Motor neuron (in vitro differentiated cells): ENCODE measurements at places on chromosomes 4 and X. TPM values are rescaled to one million over a fixed set of nuclear protein-coding genes. Genes with fewer than 3 reads are reported as not detected.

DNA sequence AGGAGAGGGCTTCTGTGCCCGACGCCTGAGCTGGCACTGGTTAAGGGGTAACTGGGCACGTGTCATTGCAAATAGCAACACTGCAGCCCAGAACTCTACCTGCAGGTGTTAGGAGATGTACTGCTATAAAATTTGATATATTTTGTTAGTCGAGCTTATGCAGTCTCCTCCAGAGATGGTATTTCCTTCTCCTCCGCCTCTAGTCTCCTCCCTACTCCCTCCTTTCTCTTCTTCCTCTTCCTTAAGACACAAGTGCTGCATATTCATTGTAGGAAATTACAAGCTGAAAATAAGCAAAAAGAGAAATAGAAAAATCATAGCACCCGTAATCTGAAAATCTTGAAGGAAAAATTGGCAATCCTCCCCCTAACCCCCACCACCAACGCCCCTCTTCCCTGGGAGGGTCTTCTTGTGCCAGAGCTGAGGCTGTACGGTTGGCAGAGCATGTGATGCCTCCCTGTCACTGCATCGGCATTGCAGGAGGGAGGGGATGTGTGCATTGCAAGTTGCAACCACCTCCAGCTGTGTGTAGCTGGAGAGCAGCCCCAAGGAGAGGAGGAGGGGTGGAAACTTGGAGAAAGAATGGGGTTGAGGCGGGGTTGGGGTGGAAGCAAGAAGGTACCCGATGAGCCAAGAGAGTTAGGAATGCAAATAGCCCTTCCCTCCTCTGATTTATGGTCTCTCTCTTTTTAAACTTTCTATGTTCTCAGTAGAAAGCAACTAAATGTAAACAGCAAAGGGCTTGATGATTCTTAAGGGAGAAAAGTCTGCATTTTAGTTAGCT lies 48.3 kb upstream of the MND1 start:
- ATAC-seq = peak; percentile 97

GRCh38 chr4:113825272-113825671 lies 63.7 kb upstream of the CAMK2D start:
- no peak for ATAC-seq

GRCh38 chr4:158970812-158971211 lies 132.1 kb upstream of the RAPGEF2 start:
- no peak for ATAC-seq

- ATAC-seq = no peak
Measured at GRCh38 chr4:878796-879728, 53.1 kb downstream of the GAK start.

DNA sequence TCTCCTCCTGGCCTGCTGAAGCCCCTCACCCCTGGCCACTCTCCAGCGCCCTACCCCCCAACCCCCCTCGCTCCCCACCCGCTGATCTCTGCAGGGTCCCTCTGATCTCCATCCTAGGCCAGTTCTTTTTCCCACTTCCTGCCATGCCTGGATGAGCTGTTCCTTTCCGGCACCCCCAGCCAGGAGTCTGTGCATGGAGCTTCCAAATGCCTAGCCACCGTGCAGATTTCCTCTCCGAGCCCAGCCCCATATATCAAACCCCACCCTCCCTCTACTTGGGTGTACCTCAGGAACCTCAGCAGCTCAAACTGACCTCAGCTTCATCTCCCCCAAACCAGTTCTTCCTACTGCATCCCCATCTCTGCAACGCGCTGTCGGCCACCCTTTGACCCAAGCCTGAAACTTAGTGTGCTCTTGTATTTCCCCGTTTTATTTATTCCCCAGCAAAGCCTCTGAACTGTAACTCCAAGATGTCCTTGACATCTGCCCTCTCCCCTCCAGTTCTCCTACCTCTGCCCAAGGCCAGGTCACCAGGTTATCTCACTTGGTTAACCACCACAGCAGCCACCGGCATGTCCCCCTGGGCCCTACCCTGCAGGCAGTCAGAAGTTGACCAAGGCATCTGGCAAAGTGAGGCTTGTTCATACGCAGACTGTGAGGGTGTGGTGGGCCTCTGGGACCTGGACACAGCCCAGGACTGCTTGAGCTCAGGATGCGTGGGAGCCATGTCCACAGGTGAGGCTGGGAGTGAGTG lies 194.9 kb upstream of the PSAPL1 start:
- no peak for ATAC-seq

GRCh38 chr4:27629532-27630225 lies 769.0 kb downstream of the STIM2 start:
- no peak for ATAC-seq

GRCh38 chrX:39398215-39398962 lies 597.1 kb downstream of the MID1IP1 start:
- no peak for ATAC-seq

- peak; percentile 57 for ATAC-seq
Measured at GRCh38 chr4:110088670-110089069, 109.7 kb downstream of the ELOVL6 start.

DNA sequence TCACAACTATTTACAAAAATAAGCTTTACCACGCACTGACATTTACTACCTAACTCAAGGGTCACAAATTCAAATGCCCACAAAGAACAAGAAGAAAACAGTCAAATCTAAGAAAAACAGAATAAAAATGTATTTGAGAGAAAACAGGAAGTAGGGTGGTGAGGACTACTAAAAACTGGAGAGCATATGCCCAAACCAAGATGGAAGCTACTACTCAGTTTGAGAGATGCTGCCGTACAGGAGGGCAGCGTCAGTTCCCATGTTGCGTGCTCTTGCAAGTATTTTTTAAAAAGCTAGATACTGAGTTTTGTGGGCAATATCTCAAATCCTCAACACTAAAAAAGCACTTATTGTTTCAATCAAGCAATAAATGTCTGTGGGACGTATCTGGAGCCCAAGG lies 16.2 kb downstream of the HNRNPD start:
- no peak for ATAC-seq

- ATAC-seq = no peak
Measured at GRCh38 chr4:14375816-14376215, 626.5 kb upstream of the CPEB2 start.

DNA sequence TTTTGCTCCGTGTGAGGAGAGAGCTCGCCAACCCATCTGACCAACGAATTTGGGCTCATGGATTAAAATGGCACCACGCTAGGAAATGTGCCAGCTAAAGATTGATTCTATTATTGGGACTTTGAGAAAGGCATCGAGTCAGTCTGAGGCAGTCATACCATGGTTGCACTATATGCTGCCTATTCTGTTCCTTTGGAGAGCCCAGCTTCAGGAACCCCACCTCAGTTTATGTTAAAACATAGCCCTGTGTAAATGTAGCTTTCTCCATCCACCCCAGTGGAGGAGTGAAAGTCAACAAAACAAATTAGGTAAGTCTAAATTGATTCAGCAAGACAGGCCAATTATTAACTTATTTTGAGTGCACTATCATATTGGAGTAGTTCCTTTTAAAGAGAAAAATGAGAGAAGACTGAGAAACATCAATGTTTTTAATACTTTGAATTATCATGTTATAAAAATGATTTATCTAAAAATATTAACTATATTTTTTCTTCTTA lies 24.5 kb upstream of the ADH7 start:
- ATAC-seq = no peak

DNA sequence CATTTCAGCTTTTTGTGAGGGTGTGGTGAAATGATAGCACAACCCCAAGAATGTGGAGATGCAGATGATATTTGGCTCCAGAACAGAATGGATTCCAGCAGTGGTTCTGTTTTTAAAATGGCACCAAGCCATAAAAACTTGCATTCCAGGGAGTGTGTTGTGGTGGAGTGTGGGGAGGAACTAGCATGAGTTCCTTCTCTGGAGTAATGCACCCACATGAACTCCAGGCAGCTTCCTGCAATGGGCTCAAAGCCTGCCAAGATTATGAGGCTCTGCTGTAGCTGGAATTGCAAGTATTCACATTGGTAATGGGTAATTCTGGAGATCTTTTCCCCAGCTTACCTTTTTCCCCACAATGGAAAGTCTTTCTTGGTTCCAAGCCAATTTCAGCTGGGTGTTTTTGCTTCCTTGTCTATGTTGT lies 161.4 kb downstream of the RAB28 start:
- ATAC-seq = no peak

- ATAC-seq = no peak
Measured at GRCh38 chrX:103361798-103362197, 5.5 kb downstream of the TCEAL9 start.

DNA sequence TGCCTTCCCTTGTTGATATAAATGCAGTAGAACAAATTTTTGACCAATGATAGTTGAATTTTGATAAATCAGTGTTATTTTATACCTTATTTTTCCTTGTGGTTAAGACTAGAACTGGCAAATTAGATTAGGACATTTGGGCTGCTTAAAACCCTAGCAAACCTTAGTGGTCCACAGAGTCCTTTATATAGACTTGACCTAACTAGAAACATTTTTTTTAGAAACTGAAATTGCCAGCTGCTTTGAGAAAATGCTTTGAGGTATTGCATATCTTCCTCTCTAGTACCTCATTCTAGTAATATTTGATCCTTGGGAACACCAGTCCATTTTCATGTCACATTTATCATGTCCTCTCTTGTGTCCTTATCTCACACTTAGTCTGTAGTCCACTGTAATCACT lies 580.3 kb downstream of the FSTL5 start:
- ATAC-seq = no peak

- ATAC-seq = peak; percentile 31
Measured at GRCh38 chrX:33434256-33435092, 223.1 kb upstream of the DMD start.

- no peak for ATAC-seq
Measured at GRCh38 chr4:57231781-57232180, 121.6 kb upstream of the IGFBP7 start.

DNA sequence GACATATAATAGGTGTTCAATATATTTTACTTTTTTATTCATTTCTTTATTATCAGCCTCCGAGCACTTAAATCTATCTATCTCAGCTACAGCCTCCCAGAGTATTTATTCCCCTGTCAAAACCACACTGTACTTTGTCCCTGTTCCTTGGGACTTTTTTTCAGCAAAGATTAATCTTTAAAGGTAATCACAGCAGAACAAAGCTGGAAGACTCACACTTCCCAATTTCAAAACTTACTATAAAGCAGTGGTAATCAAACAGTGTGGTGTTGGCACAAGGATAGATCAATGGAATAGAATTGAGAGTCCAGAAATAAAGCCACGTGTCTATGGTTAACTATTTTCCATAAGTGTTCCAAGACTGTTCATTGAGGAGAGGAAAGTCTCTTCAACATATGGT lies 59.7 kb downstream of the KLHL13 start:
- no peak for ATAC-seq

DNA sequence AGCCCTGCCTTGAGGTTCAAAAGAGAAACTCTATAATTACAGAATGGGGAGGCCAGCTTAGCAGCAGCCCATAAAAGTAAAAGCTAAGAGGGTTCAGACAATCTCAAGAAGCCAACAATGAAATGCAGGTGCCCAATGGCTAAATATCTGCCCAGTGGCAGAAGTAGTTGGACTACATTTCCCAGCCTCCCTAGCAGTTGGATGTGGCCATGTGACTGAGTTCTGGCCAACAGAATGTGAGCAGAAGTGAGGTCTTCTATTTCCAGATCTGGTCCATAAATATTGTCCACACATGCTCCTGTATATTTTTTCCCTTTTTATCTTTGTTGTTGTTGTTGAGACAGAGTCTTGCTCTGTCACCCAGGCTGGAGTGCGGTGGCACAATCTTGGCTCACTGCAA lies 127.9 kb upstream of the NHS start:
- no peak for ATAC-seq

DNA sequence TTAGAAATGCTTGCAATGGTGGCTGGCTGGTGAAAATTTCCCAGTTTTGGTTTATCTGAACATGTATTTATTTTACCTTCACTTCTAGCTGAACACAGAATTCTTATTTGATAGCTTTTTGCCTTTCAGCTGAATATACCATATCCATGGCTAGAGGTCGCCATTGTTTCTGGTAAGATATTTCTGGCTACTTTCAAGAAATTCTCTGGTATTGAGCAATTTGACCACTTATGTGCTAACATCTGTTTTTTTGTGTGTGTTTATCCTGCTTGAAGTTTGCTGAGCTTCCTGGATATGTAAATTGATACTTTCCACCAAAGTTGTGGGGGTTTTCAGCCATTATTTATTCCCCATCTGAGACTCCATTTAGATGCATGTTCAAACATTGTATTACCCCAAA lies 75.4 kb downstream of the FBXW7 start:
- ATAC-seq = peak; percentile 75

GRCh38 chrX:132331532-132331931 lies 112.3 kb upstream of the RAP2C start:
- no peak for ATAC-seq

DNA sequence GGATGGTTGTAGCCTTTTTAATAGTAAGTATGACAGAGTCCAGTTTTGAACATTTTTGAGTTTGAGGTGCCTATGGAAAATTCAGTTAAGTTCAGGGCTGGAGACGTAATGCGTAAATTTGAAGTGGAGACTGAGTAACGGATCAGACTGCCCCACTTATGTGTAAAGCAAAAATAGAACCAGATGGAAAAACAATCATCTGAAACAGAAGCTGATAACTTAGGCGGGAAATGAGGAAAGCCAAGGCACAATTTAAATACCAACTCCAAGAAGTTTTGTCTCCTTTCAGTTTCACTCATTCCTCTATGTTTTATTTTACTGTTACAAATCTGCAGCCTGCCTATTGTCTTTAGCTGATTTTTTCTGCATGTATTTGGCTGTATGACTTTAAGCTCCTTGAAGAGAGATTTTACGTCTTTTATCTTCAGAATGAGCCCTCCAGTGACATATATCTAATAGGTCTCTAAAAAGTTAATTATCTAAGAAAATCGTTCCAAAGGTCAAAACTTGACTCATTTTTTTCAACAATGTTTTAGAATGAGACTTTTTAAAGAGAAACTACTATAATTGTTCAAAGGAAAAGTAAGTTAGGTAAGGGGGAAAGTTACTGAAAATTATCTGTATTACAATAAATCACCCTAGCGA lies 1.1 kb downstream of the SGCB start:
- ATAC-seq = no peak

- no peak for ATAC-seq
Measured at GRCh38 chrX:8721536-8721935, 10.4 kb downstream of the ANOS1 start.

GRCh38 chr4:146932116-146932515 lies 13.5 kb downstream of the TTC29 start:
- ATAC-seq = no peak

DNA sequence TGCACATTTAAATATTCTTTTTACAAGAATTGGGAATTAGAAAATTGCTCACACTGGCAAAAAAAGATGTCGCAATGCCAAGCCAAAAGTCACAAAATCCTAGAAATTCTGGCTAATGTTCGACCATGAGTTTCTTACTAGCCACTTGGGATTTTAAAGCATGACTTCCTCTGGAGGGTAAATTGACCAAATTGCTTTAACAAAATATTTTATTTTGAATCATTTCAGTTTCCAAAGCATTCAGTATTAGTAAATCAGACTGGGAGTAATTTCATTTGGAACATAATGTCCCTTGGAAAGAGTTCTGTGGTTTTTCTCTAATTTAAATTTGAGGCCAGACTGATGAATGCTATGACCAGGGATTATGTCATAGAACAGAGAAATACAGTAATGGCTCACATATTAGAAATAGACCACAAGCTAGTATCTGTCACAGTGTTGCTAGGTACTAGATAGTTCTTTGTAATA lies 7.6 kb upstream of the CXCL5 start:
- ATAC-seq = no peak

Gene NR0B1
- total RNA-seq = not detected in 2 replicates

Gene SLC6A14
- total RNA-seq = 0.13 TPM in 1 of 2 replicates, not detected in the other

Gene LPAR4
- total RNA-seq = 9.7 and 11.3 TPM in 2 replicates

Gene RPA4
- 0.22 and 0.31 TPM in 2 replicates for total RNA-seq

Gene DAPP1
- 4.9 and 5.2 TPM in 2 replicates for total RNA-seq

Gene ETDB
- total RNA-seq = not detected in 2 replicates

Gene RLIM
- 60.8 and 61.9 TPM in 2 replicates for total RNA-seq

Gene ARHGEF9
- total RNA-seq = 17.6 and 21.8 TPM in 2 replicates

Gene CT83
- not detected in 2 replicates for total RNA-seq

Gene OSTC
- 109 and 112 TPM in 2 replicates for total RNA-seq
